A673 (cell line): ENCODE measurements at places on chromosomes 5 and 9. TPM values are rescaled to one million over a fixed set of nuclear protein-coding genes. Genes with fewer than 3 reads are reported as not detected.

P4HA2 gene
- 2.8 and 3.3 TPM in 2 replicates for total RNA-seq

MAMDC4 gene
- 7.9 and 10.1 TPM in 2 replicates for total RNA-seq

LIX1 gene
- total RNA-seq = not detected in 2 replicates

SLIT3 gene
- not detected in 2 replicates for total RNA-seq

SLC31A2 gene
- 2.8 and 3.4 TPM in 2 replicates for total RNA-seq

BHMT gene
- total RNA-seq = not detected in 2 replicates

SPATA31A3 gene
- not detected in 2 replicates for total RNA-seq
